Dermis microvascular lymphatic vessel endothelial cell (primary cell): ENCODE measurements at places on chromosomes 16 and 17. TPM values are rescaled to one million over a fixed set of nuclear protein-coding genes. Genes with fewer than 3 reads are reported as not detected.

JUP gene
- total RNA-seq: 207 and 483 TPM in 2 replicates

SLC6A2 gene
- under 0.01 TPM in 1 of 2 replicates, not detected in the other for total RNA-seq

DNA sequence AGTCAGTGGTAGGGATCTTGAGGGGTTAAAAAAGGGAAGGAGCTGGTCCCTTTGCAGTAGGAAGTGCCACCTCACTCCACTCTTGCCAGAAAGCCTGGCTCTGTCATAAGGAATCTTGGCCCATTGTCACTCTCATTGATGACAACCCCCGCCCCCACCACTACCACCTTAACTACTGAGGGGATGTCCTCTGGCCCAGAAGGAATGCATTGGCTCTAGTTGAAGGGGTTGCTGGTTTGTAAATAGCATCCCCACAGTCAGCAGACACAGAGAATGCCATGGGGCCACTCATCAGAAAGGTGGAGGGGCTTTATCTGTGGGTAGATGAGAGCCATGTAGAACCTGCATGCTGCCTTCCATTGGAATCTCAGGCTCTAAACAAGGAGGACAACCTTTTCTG lies 316.2 kb downstream of the WWOX start:
- DNase-seq: no peak

DNA sequence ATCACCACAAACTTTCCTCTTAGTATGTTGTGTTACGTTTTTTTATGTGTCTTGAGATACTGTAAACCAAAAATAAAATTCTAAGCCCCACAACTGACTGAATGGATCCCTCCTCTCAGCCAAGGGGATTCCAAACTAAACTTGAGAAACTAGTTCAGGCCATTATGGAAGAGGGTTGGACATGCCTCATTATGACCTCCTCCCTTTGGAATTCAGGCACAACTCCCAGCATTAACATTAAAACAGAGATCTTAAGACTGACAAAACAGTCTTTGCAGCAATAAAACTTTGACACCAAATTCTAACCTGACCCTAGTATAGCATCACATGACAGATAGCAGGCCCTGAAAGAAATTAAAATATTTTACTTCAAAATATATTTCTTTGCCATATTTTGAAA lies 51.1 kb upstream of the SLC47A1 start:
- no peak for DNase-seq

DNA sequence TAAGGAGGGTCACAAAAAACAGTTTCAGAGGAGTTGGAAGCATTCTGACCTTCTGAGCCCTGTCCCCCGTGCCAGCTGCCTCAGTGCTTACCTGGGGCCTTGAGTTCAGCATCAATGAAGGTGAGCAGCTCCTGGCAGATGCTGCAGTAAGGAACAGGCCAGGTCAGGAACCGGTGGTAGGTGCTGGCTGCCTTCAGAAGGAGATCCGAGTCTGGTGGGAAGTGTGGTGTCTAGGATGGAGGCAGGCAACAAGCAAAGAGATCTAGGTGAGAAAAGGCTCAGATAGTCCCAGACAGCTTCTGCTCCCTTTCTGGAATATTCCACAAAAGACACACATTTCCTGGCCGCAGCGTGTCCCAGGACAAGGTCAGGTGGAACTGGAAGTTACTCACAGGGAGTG lies 37.2 kb upstream of the PIK3R6 start:
- no peak for DNase-seq

- DNase-seq: no peak
Measured at GRCh38 chr17:43992641-43993040, 11.8 kb upstream of the NAGS start.

DNA sequence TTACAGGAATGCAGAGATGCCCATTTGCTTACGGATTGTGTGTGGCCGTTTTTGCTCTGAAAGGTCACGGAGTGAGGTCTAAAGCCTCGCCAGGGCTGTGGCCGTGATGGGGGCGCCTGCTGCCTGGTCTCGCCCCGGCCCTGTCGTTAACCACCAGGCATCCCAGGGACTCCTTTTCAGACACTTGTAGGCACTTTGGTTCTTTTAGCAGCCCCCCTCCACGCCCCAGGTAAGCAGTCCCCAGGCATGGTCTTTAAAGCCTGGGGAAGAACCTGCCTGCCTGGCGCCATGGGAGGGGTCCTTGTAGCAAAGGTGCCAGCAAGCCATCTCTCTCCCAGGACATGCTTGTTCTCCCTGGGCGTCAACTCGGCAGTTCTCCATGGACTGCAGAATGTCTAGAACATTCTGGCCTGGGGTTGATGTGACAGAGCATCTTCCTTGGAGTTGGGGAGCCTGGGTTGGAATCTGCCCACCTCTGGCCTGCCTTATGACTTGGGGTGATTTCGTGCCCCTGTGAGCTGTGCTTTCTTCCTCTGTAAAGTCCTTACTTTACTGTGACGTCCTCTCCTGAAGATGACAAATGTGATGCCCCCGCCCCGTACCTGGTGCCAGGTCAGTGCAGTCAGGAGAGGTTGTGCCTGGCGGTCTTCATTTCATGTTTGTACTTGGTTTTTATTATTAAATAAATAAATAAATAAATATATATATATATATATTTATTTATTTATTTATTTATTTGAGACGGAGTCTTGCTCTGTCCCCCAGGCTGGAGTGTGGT lies 5.4 kb downstream of the KCTD5 start:
- no peak for DNase-seq
